ENCODE measurements at places on chromosomes 5 and 9.

DNA sequence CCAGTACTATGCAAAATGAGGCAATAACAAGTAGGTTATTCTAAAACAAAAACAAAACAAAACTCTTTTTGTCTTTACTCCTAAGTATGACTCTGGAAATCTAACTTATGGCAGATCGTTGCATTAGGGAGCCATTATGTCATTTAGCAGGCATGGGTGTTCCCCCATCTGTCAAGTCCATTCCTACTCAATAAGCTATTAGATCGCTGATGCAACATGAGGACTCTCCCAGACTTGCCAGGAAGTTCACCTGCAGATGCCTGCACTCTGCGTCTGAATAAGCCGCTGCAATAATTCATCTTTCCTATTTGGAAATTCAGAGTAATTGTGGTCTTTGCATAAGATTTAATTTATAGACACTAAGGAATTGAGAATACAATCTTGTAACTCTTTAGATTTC, 585.0 kb downstream of the KIF4B start:
- no peak for DNase-seq

- peak; percentile 8 for DNase-seq
These were observed 384.6 kb upstream of the CD180 start for GRCh38 chr5:67581203-67581602.

DNA sequence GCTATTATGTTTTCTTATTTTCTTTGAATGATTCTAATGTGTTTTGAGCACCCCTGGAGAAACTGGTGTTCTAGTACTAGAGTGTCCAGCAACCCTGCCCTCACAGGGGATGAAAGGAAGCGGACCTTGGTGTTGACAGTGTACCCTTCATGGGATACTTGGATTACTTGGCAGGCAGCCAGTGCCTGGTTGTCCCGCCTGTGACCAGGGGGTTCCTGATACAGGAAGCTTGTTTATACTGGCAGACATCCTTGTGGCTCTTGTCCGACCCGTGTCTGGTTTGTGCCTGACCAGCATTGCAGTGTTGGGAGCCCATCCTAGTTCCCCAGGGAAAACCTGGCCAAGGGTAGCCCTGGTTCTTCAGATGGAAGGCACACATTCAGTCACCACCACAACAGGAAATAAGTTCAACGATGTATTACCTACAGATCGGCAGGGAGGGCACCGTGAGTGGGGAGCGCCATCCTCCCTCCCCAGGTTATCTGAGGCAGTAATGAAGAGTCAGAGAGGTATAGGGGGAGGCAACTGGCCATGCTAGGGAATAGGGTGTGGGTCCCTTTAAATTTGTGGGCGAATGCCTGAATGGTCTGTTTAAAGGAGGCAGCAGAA, 47.3 kb downstream of the CACNA1B start:
- DNase-seq: no peak

GRCh38 chr5:176535101-176535663, 2.0 kb downstream of the RNF44 start:
- peak; percentile 19 for DNase-seq

- DNase-seq: no peak
These were observed 6.5 kb downstream of the CDO1 start for GRCh38 chr5:115809946-115810345.

- DNase-seq: peak; percentile 34
These were observed 4.6 kb upstream of the FBXL17 start for GRCh38 chr5:108386345-108387061.

- peak; percentile 90 for DNase-seq
These were observed 27.9 kb upstream of the GOLM1 start for GRCh38 chr9:86126998-86127972.

DNA sequence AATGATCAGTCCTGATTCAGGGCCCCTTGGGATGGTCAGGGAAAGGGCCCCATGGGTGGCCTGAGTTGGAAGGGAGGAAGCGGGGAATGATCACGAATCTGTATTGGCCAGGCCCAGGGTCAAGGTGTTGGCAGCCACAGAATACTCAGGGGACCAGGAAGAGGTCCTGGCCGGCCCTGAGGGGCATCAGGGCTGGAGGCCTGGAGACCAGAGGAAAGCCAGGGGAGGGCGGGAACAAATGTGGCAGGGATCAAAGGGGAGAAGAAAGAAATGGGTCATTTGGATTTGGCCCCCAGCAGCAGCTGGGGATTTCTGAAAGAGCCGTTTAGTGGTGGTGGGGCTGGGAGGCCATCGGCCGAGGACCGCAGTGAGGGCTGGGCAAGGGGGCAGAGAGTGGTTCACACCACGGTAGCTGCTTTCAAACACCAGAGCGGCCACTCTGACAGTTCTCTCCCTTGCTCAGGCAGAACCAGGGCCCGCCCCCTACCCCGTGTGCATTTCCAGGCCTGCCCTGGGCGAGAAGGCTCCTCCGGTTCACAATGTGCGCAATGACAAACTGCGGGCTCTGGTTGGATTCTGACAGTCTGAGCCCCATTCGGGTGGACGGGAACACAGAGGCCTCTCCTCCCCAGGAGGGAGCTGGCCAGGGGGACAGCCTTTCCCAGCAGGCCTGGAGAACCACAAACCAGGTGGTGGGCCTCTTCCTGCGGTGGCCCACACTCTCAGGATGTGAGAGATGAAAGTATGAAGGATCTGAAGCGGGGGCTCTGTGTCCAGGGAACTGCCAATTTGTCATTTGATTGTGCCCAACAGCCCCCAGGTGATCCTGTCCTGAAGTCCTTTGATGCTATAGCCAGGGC, 220.3 kb upstream of the IER5L start:
- DNase-seq: no peak

DNA sequence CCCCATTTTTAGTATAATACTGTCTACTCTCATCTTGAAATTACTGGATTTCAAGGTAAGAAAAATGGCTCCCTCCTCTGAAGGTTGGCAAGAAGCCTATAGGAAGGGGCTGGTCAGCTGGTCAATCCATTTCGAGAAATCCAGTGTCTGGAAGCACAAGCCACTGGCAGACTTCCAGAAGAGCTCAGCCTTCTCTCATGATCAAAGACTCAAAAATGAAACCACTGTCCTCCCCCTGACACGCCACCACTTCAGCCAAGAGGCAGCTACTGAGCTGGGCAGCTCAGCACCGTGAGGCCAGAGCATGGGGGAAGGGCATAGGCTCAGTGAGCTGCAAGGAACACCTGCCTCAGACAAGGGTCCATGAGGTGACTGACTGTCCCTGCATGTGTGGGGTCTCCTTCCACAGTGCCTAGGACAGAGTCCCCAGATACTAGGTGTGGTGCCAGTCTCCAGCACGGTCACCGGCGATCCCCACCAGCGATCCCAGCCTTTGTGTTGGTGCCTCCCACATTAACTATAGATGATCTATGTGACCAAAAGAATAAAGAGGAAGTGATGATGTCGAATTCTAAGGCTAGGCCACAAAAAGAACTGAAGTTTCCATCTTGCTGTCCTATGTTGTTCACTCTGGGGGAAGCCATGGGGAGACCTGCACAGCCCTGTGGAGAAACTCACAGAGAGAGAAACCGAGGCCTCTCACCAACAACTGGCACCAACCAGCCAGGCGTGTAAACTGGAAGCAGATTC, 100.1 kb upstream of the LRRTM2 start:
- DNase-seq: peak; percentile 94

- no peak for DNase-seq
These were observed 124.5 kb upstream of the GNA14 start for GRCh38 chr9:77772646-77773045.

- peak; percentile 53 for DNase-seq
These were observed 30.4 kb downstream of the HMGCR start for GRCh38 chr5:75367401-75367800.

DNA sequence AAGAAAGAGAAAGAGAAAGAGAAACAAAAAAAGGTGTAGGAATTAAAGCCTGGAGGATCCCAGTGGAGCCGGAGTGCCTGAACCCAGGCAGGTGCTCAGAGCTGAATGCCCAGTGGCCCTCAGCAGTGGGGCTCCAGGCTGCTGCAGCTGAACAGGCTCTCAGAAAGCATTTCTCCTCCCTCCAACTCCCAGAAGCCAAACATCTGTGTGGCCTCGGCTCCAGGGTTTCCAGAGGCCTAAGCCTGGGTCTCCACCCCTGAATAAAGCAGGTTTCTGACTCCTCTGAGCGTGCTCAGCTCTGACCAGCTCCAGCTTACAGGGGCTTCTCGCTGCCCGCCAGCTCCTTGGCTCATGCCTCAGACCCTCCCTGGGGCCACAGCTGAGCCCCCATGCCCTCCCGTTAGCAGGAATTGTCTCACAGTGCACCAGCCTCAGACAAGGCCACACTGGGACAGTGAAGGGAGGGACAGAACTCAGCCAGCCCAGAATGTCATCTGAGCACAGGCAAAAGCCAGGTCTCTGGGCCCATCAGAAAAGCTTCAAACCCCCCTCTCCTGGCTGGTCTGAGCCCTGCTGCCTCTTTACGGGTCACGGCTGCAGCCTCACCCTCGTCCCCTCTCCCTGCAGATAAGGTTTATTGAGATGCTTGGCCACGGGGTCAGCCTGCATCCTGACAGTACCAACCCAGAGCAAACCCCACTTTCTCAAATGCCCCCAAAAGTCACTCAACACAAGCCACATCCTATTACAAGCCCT, 114.4 kb upstream of the PPP1R26 start:
- DNase-seq: no peak

DNA sequence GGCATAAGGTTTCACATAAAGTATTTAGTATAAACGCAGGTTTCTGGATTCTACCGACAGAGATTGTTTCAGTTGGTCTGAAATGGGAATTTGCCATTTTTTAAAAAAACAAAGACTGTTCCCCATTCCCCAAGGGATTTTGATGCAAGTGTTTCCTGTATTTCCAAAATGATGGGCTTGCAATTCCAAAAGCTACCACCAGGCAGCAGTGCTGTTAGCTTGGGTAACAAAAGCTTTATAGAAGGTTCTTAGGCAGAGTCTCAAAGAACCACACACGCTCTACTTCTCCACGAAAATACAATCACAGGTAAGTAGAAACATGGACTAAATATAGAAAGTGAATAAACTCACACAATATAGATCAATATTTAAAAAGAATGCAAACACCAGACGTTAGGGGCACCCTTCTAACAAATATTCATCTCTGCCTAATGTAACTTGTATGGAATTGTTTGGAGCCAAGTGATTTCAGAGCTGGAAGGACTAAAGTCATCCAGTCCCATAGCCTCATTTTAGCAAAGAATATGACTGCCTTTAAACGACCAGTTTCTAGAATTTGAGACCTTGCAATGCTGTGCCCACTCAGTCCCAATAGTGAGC, 154.3 kb downstream of the SPOCK1 start:
- peak; percentile 53 for DNase-seq

GRCh38 chr5:83921666-83922193, 201.1 kb upstream of the HAPLN1 start:
- no peak for DNase-seq

DNA sequence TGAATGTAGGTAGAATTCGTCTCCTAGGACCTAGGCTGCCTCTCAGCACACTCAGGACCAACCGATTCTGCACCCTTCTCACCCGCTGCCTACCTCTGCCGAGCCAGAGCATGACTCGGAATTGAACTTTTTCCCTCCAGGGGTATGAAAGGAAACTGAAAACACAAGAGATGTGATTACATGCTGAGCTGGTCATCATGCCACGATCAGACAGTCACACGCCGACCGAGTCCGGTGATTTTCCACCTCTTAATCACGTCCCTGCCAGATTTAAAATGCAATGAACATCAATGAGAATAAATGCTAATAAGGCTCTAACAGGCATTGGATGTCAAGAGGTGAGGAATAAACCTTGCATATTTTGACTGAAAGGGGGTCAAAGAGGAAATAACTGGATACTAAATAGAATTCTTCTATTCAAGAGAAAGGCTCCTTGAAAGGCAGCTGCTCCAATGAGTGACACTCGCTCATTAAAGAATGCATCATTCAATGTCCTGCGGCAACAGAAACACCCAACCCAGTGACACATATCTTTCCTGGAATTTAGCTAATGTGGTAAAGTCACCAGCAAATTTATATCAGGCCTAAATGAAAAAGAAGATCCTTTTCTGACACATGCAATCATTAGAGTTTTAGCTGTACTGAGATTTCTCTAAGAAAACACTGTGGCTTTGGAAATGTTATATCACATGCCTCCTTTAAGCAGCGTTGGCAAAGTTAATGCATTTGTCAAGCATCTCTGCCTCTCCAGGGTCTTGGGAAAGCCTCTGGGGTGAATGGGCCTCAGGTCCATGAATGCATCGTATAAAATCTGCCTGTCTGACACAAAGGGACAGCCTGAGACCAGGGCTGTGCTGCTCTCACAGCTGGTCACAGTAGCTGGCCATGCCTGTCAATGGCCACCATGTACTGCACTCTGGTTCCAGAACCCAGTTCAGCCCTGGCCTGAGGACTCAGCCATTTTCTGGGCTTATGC, 128.7 kb downstream of the SPOCK1 start:
- DNase-seq: no peak

- no peak for DNase-seq
These were observed 127.0 kb upstream of the GDNF start for GRCh38 chr5:37966871-37967270.

- DNase-seq: peak; percentile 28
These were observed 982 bp downstream of the EPB41L4A start for GRCh38 chr5:112417931-112418658.

DNA sequence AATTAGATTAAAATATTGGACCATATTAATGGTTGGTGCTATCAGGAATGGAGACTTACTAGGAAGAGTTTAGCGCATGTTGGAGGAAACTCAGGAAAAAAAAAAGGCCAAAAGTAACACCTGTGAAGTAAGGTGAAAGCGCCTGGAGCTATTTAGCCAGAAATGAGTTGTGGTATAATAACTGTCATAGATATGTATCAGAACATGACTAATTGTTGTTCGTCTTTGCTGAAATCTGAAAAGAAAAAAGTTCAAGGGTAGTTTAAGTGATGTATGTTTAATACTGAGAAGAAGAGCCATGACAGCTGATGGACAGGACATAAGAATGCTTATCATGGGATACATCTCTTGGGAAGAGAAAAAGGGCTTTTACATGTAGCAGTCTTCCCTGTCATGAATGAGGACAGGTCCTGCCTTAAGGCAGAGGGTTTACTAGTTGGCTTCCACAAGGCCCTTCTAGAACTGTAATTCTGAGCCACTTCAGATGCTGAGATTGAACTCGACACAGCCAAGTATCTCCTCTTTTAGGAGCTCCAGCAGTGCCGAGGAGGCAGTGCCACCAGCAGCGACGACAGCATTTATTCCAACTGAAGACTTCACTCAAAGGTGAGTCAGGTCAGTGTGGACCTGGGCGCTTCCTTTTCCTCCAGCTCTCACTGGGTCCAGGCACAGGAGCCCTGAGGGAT, 940 bp upstream of the CAMK4 start:
- peak; percentile 4 for DNase-seq

- peak; percentile 25 for DNase-seq
These were observed 184.9 kb downstream of the FANCC start for GRCh38 chr9:95132366-95133324.

DNA sequence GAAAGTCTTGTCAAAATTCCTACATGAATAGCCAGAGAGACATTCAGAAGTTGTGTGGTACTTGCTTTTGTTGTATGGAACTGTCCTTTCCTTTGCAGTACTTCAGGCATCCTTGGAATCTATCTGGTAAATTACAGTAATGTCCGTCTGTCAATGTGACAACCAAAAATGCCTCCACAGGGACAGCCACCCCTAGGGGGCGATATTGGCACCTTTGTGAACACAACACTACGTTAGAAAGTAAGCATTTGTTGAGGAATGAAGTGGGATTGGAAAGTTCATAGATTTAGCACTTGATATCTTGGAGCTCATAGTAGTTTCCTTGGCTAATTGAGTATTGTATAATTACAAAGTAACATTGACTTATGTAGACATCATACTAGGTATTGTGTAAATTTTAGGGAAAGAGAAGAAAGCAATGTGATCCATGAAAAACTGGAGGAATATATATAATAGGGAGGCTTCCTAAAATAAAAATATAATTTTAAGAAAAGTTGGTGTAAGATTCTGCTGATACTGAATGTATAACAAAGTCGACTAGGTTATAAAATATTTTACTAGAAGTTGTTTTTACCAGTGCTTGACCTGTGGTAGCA, 32.7 kb downstream of the TMEFF1 start:
- DNase-seq: peak; percentile 70
